ENCODE measurements at places on chromosomes 16 and 17.

DNA sequence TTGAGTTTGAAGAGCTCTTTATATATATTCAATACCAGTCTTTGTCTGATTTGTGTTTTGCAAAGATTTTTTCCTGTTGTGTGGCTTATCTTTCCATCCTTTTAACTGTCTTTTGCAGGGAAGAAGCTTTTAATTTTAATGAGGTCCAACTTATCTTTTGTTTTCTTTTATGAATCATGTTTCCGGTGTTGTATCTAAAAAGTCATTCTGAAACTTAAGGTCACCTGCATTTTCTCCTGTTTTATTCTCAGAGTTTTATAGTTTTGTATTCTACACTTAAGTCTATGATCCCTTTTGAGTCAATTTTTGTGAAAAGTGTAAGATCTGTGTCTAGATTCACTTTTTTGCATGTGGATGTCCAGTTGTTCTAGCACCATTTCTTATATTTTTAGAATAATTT is 24.6 kb upstream of the COX10 start:
- no peak for DNase-seq

GRCh38 chr16:56289862-56290261 is 98.6 kb downstream of the GNAO1 start:
- no peak for DNase-seq

DNA sequence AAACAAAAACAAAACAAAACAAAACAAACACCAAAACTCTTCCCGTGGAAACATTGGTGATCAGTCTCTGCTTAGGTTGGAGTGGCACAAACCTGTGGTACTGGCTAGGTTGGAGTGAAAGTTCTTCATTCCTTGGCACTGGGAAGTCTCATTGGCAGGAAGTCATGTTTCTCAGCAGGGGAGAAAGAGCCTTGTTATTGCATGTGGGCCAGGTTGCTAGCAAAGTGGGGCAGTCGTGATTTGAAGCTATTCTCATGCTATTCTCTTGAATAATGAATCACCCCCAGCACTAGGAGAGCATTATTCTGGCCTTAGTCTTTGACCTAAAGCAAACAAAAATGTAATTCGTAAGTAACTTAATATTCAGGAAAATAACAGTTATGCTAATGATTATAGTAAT is 24.3 kb upstream of the B4GALNT2 start:
- no peak for DNase-seq

GRCh38 chr17:4839965-4840892 is 7.1 kb downstream of the MINK1 start:
- no peak for DNase-seq

DNA sequence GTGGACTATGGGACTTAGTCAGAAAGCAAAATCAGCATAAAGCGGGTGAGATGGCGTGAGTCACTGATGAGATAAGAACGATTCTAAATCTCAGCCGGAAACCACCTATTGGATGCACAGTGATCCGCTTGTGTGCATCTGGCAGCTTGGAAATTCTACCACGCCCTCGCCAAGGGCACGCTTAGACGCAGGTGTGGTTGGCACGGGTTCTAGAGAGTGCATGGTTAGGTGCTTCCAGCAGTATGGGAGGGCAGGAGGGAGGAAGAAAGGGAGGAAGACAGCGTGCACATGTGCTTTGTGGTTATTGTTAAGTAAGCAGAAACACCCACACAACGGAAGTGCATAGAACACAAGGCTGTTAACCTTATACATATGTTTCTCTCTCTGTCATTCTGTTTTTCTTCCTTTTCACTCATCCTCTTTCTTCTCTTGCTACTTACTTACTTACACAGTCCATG is 374.0 kb upstream of the ASIC2 start:
- peak; percentile 67 for DNase-seq

DNA sequence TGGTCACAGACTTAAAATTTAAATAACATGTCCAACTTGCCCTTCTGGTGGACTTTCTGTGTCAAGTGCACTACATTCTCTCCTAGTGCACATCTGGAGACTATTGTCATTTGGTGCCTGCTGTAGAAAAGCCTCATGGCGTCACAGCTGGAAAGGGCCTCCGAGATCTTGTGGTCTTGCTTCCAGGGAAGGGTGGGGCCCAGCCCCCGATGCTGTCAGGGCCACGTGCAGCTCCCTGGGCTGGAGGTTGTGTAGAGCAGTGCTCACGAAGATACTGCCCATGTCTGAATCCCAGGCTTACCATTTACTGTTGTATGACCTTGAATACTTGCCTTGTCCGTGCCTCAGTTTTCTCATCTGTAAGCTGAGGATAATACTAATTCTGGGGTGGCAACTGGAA is 6.8 kb upstream of the MPRIP start:
- no peak for DNase-seq

GRCh38 chr16:69859105-69859989 is 91.8 kb upstream of the CLEC18A start:
- peak; percentile 26 for DNase-seq

DNA sequence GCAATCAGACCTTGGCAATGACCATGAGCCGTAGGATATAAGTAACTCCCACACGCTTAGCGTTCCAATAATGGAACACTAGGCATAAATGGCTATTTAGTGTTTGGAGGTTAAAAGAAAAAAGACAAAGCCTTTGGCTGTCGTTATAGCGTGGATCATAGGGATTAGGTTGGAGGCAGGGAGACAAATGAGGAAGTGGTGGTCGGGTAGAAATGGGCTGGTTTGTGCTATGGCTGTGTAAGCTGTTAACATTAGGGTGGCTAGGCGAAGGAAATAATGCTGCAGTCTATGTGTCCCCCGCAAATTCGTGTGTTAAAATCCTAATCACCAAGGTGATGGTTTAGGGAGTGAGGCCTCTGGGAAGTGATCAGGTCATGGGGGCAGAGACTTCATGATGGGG is 120.4 kb upstream of the IRX6 start:
- no peak for DNase-seq

GRCh38 chr17:16466407-16466806 is 25.6 kb downstream of the LRRC75A start:
- no peak for DNase-seq

DNA sequence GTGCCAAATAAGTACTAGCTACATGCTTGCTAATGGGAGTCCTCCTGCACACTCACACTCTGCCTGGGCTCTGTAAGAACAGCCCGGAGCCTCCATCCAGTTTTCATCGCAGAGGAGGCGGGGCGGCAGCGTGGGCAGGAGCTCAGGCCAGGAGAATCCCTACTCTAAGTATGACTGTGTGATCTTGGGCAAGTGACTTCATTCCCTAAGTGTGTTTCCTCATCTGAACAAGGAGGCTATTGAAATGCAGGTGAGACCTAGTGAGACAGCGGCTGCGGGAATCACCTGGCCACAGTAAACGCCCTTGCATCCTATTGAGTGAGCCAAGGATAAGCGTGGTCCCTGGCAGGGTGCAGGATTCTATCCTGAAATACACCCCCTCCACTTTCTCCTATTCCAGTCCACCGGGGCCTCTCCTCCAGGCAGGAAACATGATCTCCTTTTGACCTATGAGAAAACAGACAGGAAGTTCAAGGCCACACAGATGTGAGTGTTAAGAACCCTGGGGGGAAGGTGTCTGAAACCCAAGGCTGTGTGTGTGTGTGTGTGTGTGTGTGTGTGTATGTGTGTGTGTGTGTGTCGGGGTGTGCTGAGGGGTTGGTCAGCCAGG is 5.2 kb upstream of the RAI1 start:
- DNase-seq: peak; percentile 75

DNA sequence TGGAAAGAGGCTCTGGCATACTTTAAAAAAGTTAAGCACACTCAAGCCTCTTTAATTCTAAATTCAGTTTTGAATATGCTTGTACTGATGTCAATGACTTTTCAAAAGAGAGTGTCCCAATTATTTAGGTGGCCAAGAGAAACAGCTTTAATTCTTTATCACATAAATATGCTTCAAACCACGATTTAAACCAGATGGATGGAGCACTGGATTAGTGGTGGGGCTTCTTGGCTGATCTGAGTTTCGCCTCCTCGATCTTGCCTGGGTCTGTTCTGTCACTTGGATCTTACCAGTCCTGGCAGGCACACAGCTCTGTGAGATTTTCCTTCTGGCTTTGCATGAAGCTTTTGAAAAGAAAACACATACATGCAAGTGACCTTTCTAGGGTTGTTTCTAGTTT is 467.8 kb downstream of the MAF start:
- DNase-seq: no peak

GRCh38 chr17:48624544-48625494 is 1.3 kb downstream of the HOXB9 start:
- DNase-seq: peak; percentile 50

DNA sequence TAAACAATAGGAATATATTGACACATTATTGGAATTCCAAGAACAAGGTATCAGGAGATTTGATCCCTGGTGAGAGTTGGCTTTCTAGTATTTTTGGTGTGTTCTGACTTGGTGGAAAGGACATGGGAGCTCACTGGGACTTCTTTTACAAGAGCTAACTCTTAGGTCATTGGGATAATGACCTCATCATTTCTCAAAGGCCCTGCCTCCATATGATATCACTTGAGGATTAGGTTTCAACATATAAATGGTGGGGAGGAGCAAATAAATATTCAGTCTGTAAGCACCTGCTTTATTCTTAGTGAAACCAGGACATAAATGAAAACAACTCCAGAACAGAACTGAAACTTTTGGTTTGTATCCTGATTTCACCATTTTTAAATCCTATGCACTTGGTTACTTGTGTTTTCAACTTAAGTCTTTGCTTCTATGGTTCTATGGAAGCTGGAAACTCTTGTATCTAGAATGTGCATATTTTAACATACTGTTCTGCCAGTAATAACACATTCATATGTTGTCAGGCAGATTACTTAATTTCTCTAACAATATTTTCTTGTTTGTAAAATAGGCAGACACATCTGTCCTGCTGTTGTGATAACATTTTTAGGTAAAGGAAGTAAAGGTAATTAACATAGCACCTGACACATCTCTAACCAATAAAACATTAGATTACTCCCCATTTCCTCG is 1527.7 kb upstream of the CDH8 start:
- no peak for DNase-seq

GRCh38 chr16:14324581-14324980 is 253.5 kb downstream of the MRTFB start:
- no peak for DNase-seq

GRCh38 chr16:84785843-84786581 is 33.8 kb upstream of the CRISPLD2 start:
- peak; percentile 75 for DNase-seq

DNA sequence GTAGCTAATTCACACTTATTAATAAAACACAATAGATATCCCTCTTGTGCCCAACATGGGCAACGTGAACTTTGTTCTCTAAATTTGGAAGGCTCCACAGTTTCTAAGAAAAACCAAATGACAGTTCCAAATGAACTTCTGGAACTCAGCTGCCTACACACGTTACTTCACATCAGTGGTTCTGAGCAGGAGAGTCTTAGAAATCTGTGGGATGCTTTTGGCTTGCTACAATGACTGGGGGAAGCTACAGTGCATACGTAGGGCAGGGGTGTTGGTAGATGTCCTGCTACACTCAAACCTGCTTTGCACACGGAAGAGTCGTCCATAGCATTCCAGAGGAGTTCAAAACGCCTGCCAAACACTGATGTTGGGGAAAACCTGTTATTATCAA is 8.0 kb downstream of the TXNDC11 start:
- DNase-seq: no peak

DNA sequence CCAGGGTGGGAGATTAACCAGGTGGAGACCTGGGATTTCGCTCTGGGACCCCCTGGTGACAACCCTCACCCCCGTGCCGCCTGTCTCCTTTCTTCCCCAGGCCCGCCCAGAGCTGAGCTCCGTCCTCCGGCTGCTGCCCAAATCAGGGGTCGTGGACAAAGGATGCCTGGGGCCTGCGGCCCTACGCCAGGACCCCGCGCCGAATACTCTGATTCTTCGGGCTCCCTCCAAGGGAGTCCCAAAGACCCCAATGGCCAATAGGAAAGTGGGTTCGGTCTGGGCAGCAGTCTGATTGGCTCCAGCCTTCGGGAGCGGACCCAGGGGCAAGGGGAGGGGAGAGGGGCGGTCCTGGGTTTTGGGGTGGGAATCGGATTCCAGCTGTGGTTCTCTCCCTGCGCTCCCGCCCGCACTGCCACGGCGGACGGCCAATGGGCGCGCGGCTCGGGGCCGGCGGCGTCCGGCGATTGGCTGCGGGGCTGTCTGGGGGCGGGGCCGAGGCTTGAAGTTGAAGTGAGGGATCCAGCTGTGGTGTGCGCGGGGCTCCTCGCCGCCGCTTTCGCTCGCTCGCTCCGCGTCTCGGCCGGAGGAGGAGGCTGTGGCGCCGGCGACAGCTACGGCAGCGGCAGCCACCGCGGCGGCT is at the start of gene CACNA1G:
Gene CACNA1G (plus strand): TSS at position 531 of the 640 bp plus-strand sequence. CDS start 745 bp downstream, outside the sequence.
- peak; percentile 92 for DNase-seq

- no peak for DNase-seq
Observed at GRCh38 chr16:29198731-29199521, 207.6 kb downstream of the NPIPB11 start.

Data from RPMI8226 (cell line).